NCI-H2081 treated with DMSO at 0.1 percent for 48 hours (cell line): ENCODE measurements at places on chromosomes 6 and 20.

GRCh38 chr20:35510951-35511735, 18.3 kb downstream of the C20orf173 start:
- no peak for DNase-seq

DNA sequence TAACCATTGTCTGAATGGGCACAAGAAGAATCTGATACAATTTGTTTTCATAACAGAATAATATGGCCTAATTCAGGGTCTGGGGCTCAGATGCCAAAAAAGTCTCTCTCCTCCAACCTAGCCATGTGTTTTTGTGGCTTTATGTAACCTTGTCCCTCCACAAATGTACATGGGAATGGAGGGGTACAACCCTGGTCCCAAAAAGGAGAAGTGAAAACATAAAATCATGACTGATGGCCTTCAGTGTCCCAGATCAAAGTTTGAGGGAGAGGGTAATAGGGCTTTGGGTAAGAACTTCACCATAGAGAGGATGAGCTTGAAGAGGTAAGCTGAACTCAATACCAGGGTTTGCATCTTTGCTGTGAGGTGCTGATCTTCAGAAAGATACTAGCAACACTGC, 136.3 kb upstream of the BACH2 start:
- DNase-seq = no peak

DNA sequence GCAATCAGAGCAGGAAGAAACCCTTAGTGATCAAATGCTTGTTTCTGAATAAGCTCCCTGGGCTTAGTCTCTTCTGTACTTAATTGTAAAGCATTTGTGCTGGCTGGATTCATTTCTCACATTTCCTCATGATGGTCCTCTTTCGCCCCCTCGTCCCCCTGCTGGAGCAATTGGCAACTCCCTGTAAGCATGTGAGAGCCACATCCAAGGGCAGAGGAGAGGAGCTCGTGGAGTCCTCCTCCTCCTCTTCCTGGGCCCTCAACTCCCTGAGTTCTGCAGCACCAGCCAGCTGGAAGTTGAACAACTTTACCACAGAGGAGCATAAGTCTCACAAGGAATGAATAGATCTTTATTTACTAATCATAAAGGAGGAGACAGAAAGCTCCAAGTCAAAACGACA, 12.6 kb downstream of the ANKEF1 start:
- no peak for DNase-seq

DNA sequence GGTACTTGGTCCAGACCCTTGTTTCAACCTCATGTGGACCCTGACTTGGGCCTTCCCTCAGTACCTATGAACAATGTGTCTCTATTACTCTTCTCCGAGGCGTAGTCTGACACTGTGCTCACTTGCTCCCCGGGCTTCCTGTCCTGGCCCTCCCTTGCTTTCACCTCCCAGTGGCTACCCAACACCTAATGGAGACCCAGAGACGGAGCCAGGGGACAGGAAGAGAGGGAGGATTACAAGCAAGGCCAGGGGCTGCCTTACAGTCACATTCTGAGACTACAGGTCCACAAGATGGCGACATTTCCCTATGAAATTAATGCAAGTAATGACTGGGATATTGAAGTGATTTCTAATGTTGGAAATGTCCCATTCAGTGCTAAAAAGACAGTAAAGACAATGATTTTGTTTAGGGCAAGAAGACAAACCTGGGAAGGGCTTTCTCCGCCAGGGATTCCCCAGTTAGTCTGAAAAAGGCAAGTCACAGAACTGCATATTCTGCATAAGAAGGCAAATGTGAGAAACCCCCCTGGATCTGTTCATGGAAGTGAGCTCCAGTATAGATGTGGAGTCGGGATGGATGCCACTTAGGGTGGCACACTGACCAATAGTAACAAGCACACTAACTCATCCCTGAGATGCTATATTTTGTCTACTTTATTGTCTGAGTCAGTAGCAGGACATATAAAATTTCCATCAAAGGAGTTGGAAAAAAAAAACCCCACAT, 44.0 kb upstream of the ZBTB24 start:
- DNase-seq = peak; percentile 4

GRCh38 chr6:138965971-138966370, 22.1 kb downstream of the REPS1 start:
- DNase-seq = no peak

DNA sequence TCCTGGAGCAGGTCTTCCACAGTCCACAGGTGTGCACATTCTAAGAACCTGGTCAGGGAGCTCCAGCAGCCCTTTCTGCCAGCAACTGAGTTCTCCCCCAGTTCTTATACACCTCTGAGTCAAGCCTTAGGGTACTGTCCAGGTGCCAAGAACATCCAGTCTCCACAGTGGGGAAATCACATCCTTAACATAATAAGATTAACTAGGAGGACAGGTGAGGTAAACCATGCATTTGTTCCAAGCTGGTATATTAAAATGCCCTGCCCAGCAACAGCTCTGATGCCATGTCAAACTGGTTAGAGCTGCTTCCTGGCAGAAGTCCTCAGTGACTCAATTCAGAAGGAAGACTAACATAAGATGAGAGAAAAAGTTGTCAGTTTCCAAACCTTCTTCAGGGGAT, 303.9 kb upstream of the SGK1 start:
- DNase-seq = no peak

GRCh38 chr20:38843346-38843745, 37.8 kb downstream of the PPP1R16B start:
- no peak for DNase-seq

DNA sequence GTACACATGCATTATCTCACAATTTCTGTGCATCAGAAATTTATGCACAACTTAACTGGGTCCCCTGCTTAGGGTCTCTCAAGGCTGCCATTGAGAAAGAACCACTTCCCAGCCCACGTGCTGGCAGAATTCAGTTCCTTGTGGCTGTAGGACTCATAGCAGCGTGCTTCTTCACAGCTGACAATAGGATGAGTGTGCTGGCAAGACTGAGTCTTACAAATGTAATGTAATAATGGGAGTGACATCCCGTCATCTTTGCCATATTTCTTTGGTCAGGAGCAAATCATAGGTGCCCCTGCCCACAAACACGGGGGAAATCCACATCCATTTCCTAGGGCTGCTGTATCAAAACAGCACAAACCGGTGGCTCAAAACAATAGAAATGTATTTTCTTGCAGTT, 77.4 kb downstream of the FIG4 start:
- no peak for DNase-seq

DNA sequence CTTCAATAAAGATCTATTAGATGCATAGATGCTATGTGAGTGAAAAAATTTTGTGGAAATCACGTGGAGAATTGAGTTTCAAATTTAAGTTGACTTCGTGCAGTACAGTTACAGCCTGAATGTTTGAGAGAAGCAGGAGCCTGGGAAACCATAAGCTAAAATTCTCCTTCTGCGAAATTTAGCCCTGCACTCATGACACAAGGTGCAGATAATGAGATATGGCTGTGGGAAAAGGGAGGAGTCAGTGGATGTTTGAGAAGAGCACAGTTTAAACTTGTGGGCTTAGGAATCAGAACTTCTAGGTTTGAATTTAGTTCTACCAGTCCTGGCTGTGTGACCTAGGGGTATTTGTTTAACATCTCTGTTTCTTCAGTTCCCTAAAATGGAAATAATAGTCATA, 32.1 kb upstream of the SIRPG start:
- no peak for DNase-seq
